Stimulated activated CD8-positive, alpha-beta memory T cell treated with anti-CD3 and anti-CD28 coated beads, Interleukin-15, amount 100 ng/mL, for 48 hours (primary cell): ENCODE measurements at places on chromosomes 7 and 10.

- no peak for DNase-seq
Observed at GRCh38 chr7:158740657-158741293, 36.2 kb upstream of the NCAPG2 start.

GRCh38 chr7:33933611-33934281 is 28.4 kb downstream of the BMPER start:
- no peak for DNase-seq

- DNase-seq, result no peak
Observed at GRCh38 chr10:75531571-75532031, 100.2 kb downstream of the LRMDA start.

DNA sequence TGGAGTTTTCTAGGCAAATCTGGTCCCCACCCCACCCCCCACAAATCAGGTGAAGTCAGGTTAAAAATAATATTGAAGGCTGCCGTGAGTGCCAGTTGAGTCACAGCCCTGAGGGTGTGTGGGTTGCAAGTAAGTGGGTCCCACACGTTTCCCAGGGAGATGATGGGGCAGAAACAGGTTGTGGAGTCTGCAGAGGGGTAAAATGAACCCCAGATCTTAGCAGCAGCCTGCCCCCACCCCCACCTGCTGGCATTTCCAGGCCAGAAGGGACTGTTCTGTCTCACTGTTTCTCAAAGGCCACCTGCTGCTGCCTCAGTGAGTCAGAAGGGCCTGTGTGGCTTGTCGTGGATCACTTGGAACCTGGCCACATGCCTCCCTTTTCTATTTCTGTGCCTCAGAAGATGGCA is 59.8 kb upstream of the SMNDC1 start:
- DNase-seq, result peak; percentile 59

- DNase-seq, result no peak
Observed at GRCh38 chr7:123649964-123650363, 5.7 kb upstream of the LMOD2 start.

DNA sequence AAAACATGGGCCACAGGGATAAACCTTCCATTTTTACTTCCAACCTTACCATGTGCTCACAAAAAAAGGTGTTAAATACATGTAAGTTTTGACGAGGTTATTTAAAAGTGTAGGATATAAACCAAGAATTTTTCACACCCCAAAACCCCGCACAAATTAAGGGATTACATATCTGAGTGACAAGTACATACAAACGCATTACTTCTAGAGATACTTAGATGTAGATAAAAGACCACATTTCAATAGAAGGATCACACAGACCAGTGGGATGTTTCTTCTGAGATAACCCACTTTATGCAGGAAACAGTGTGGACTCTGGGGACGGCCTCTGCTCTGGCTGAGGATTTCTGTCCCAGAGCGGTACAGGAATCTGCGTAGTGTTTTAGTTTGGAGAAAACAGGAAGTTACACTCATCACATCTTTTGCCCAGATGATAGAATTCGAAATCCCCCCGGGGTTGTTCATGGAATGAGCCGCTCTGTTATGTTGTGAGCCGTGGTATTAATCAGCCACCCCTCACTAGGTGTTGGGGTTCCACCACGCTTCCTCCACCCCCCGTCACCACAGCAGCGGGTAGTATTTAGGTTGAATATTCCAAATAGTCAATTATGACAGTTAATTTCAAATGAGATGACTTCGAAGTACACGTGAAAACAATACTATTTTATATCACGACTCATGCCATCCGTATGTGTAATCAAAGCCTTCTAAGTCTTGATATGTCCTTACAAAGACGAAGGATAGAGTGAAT is 1.3 kb upstream of the CUL1 start:
- peak; percentile 43 for DNase-seq

DNA sequence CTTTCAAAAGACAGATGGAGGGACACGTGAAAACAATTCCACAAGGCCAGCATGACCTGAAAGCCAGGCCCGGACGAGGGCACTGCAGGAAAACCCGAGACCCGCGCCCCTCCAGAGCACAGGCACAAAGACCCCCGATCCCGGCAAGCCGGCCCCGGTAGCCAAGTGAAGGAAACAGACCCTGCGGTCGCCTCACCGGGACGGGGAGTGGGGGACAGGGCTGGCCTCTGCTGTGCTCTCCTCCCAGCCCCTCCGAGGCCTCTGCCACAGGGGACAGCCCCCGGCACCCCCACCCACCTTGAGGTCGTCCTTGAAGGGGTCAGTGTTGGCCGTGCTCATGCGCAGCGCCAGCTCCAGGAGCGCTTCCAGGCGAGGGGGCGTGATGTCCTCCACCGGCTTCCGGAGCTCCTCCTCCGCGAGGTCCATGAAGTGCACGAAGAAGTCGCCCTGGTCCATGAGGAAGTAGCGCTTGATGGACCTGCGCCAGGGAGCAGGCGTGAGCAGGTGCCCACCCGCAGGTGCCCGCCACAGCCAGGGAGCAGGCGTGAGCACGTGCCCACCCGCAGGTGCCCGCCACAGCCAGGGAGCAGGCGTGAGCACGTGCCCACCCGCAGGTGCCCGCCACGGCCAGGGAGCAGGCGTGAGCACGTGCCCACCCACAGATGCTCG is 11.3 kb upstream of the ADAM8 start:
- no peak for DNase-seq

DNA sequence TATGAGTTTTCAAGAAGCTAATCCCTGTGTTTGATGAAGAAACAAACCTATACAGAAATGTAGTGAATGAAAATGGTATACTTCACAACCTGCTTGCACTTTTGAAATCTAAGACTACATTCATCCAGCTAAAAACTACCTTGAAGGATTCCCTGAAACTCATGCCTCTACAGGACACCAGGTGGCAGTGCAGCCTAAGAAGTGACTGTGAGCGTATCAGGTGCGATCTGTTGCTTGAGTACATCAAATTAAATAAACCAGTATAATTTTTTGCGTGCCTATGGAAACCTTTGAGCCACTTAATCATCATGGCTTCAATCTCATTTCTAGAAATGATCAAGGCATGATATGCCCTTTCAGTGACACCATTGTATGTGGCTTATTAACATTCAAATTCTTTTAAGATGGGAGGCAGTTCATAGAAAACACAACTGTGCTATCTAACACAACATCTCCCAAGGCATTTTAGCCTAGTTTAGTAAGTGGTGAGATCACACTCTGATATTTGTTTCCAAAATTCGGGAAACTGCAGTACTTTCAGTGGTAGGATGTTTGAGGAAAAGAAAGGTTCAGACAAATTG is 57.4 kb downstream of the PPP1R17 start:
- DNase-seq, result peak; percentile 10

- DNase-seq, result no peak
Observed at GRCh38 chr10:75542084-75542483, 110.7 kb downstream of the LRMDA start.

DNA sequence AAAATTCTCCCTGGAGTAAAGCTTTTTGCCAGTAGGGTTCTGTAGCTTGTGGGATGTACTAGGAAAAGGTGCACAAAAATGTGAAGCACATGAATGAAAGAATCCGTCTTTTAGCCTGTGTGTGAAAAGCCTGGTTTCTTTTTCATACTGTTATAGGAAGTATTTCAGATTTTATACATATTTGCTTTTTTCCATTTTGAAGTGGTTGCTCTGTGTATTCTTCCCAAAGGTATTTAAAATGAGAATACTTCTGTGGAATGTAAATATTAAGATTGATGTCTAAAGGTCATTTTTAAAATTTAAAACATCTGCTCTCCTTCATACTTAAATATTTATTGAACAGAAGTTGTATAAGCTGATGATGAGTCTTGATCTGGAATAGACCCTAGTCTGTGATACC is 96.8 kb downstream of the CDK14 start:
- no peak for DNase-seq

DNA sequence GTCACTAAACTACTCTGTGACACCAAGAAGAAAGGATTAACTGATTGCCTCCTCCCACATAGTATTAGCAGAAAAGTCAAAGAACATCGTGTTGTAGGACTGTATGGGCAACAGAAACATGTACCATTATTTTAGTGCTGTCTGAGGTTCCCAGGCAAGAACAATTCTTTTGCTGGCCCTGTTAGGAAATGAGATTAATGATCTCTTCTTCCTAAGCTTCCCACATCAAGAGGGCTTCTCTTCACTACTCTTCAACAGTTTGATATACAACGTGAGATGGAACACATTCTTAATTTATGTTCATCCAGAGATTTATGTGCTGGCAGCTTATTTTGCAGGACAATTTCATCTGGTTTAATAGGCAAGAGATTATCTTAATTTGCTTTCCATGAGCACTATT is 219.6 kb downstream of the DOCK4 start:
- no peak for DNase-seq

- DNase-seq, result no peak
Observed at GRCh38 chr7:24496036-24496435, 77.2 kb upstream of the PALS2 start.

GRCh38 chr10:101301111-101301731 is 52.7 kb upstream of the BTRC start:
- no peak for DNase-seq

DNA sequence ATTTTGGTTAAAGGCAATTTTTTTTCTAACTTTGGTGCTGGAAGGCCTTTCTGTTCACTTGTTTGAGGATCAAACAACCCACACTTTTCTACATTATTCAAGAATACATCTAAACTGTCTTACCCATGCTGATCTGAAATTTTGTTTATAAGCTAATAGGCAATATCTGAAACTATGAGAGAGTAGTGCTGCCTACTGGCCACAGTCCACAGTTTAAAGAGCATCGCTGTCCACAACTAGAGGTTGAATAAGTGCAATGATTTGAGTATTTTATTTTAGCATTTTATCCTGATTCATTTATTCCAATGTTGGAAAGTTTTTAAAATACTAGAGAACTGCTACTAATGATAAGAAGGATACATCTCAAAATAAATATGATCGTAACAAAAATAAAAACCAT is 306.9 kb downstream of the ELMO1 start:
- DNase-seq, result no peak

DNA sequence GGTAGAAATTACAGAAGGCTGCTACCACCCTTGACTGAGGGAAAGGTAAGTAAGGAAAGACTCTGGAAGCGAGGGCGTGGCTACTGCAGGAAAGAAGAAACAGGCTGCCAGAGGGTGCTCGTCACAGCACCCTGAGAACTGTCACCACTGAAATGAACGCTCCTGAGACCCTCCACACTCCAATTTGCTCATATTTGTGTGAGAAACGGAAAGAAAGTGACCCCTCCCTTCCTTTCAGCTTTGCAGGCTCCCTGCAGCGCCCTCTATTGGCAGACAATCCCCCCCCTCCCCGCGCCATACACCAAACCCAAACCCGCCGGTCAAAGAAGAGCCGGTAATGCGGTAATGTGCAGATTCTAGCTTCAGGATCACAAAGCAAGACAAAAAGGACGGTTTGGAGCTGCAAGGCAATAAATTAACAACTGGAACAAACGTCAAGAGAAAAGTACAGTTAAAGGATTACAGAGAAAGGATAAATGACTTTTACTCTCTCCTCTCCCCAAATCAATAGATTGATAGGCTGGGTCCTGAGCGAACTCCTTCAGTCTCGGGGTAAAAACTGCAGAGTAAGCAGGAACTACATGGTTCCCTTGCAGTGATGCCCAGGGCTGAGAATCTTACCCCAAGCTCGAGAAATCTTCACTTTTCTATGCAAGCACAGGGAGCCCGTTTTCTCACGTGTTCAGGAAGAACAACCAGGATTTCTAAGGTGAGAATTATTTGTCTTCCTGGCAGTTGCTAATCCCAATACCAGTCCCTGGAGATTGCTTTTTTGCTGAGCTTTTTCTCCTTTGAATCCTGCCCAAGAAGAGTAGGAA is 47.6 kb downstream of the STEAP1B start:
- DNase-seq, result peak; percentile 15

DNA sequence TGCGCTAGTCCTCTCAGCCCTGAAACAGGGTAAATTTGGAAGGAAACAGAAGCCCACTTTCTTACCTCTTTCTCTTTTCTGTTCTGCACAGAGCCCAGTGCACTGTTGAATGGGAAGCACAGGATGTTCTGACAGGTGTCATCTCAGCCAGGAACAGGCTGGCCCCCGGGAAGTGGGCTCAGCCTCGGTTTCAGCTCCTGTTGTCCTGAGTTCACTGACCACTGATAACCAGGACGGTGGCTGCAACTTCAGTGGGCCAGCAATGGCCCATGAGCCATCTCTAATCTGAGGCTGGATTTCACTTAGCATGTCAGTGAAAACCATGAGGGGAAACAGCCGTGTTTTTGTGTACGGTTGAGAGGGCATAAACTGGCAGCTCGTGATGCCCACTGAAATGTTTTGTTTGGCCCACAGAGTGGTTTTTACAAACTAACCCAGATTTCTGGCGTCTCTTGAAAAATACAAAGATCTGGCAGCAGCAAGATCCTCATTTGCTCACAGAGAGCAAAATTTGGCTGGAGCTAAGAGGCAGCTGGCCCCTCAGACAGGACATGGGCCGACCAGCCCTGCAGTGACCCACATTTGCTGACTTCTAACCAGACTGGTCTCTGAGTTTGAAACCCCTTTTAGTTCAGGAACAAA is 455.9 kb downstream of the PAXIP1 start:
- no peak for DNase-seq

DNA sequence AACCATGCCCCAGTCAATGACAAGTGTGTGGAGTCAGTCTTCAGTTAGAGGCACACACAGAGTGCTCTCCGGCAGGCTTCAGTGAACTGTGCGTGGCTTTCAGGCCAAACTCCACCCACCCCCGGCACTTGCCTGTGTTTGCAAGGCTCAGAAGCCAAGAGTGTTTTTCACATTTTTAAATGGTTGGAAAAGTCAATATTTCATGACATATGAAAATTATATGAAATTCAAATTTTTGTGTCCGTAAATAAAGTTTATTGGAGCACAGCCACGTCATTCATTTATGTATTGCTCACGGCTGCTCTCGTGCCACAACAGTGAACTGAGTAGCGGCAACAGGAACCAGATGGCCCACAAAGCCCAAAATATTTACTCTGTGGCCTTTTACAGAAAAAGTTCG is 104.7 kb downstream of the SFMBT2 start:
- DNase-seq, result no peak

- no peak for DNase-seq
Observed at GRCh38 chr7:51228386-51228958, 88.1 kb downstream of the COBL start.

GRCh38 chr10:7056216-7056615 is 354.6 kb downstream of the SFMBT2 start:
- DNase-seq, result no peak

- no peak for DNase-seq
Observed at GRCh38 chr10:46104071-46104585, 58.1 kb upstream of the MSMB start.

- DNase-seq, result no peak
Observed at GRCh38 chr10:110175406-110175805, 32.0 kb upstream of the MXI1 start.

DNA sequence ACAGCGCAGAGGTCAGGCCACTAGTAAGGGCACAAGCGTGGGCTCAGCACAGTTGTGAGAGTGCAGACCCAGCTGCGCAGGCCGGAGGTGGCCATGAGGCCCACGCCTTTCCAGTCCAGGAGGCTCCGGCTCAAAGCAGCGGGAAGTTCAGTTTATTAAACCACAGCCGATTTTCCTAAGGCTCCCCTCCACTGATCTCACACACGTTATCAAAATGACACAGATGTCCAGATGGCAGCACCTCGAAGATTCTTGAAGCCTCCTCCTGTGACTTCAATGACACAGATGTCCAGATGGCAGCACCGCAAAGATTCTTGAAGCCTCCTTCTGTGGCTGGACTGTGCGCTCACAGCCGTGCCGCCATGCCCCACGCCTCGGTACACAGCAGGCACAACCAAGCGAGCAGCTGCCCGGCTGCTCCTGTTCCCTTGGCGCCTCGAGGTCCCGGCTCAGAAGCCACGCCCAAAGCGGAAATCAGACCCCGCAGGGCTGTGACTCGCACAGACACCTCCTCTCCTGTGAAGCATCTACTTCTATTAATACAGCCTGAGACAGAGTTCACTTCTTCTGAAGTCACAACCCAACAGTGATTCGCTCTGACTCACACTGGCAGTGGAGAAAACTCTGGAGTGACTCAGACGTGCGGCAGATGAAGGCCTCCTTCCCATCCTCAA is 122.7 kb downstream of the MAD1L1 start:
- peak; percentile 67 for DNase-seq
